ENCODE measurements at places on chromosomes 2 and 18.

DNA sequence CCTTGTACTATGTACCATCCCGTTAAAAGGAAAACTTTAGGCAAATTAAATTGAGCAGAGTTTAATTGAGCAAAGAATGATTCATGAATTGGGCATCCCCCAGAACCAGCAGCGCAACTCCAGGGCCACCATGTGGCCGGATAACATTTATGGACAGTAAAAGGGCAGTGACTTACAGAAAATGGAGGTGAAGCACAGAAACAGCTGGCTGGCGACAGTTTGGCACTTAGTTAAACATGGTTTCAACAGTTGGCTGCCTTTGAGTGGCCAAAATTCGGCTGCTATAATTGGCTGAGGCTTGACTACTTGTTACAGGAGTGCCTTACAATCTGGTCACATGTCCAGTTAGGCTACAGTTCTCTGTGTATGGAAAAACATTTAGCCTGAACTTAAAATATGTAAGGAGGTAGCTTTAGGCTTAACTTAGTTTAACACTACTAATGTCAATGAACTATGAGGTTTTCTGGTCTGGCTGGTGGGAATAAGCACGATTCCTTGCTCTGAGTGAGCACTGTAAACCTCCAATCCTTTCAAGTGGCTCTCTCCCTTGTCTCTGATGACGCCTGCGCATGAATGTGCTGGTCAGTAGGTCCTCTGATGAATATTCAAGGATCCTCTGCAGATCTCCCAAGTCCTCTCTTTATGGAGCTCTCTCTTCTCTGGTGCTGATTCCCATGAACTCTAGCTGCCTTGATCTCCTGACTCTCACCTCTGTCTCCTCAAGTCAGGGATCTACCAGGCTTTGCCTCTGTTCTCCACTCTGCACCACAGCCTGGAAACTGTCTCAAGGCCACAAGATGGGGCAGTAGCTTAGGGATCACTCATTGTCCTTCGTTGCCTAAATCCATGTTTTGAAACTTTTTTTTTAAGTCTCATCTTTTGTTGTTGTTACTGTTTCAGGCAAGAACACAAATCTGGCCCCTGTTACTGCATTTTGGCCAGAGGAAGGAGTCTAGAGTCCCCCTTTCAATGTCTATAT, 24.4 kb upstream of the RAB31 start:
- no peak for DNase-seq

DNA sequence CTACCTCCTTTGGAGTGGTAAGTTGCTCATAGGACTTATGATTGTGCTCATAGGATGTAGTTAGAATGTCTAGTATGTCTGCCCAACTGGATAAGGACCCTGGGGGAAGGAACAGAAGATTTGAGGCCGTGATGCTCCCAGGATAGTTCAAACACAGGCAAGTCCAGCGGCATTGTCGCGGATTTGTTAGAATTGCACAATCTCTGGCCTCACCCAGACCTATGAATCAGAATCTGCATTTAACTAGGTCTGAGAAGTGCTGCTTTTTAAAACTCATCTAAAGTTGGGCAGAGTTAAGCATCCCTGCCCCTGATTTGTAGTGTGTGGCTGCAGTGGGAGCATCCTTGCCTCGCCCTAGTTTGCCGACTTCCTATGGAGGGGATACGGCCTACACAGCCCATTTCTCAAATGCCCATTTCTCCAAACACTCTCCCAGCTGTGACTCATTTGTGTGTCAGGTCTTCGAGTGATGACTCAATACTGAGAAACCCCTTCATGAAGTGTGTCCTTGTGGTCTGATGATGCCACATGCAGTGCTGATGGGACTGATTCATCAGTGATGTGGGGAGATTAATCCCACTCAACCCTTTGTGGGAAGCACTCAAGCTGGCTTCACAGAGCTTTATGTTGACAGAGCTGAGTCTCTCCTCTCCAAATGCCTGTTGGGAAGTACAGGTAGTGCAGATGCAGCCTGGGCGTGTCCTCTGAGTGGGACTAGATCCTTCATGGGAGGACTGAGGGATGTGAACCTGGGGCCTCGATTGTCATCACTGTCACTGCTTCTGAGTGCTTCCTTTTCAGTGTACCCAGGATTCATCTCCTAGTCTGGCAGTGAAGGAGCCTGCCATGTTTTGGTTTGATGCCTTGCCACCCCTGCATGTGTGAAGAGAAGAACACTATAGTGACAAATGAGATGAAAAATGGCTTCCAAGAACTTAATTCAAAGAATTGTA, 18.7 kb downstream of the SMIM21 start:
- DNase-seq = no peak

- DNase-seq = no peak
Measured at GRCh38 chr2:47003641-47004427, 88.2 kb upstream of the MCFD2 start.

GRCh38 chr18:48901145-48902022, 49.4 kb downstream of the SMAD7 start:
- no peak for DNase-seq

GRCh38 chr2:36461039-36461681, 105.6 kb downstream of the CRIM1 start:
- no peak for DNase-seq

- DNase-seq = no peak
Measured at GRCh38 chr2:158809816-158810215, 14.7 kb downstream of the DAPL1 start.

- DNase-seq = no peak
Measured at GRCh38 chr2:8543383-8544170, 138.3 kb upstream of the ID2 start.

DNA sequence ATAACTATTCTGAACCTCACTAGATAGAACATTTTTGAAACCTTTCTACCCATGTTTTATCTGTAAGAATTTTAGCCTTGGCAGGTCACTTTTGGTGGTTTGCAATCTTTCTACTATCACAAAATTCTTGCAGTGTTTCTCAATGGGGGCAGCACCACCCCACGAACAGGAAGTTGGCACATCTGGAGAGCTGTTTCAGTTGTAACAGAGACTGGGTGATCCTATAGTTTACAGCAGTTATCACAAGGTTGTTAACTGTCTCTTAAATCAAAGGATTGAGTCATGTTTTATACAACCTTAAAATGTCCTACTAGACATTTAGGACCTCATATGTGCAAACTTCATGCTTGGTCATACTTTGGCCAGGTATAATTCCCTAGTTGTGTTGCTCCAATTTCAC, 829.2 kb downstream of the ERBB4 start:
- DNase-seq = no peak

- DNase-seq = no peak
Measured at GRCh38 chr2:35125871-35126270, 1229.7 kb upstream of the CRIM1 start.

DNA sequence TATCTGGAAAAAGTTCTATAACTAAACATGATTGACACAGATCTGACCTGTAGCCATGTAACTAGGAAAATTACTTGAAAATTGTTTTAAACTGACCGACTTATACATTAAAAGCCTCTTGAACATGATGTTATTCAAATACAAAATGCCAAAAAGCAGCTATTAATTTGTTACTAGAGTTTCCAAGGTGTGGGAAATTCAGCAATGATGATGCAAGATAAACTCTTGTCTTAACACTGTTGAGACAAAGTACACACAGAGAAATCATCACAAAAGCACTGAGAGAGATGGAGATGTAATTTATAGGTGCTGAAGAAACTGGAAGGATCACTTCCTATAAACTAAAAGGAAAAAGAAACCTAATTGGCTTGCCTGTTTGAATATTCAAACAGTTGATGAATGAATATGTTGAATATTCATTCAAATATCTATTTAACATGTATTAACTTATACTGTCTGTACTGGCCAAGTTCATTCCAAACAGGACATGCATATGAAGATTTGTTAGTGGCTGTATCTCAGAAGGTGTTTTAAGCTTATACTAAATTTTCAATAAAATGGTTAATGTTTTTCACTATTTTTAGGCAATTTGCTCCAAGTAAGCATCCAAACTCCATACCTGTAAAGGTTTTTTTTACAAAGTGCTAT, 34.6 kb upstream of the WDR75 start:
- DNase-seq = no peak

DNA sequence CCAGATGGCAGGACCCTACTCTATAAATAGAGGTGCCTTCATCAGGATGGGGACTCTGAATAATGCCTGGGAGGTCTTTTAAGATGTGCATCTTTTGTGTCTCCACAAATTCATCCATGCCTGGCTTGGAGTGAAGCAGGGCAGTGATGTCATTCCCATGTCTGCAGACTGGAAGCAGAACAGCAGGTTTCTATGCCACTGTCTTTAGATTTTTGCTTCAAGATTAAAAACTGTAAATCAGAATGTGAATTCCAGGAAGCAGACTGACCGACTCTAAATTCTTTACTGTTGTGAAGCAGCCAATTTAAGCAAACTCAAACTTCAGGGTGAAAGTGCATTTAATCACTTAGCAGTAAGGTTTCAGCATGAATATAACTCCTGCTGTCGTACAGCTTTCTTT, 159.3 kb downstream of the SCG2 start:
- no peak for DNase-seq

DNA sequence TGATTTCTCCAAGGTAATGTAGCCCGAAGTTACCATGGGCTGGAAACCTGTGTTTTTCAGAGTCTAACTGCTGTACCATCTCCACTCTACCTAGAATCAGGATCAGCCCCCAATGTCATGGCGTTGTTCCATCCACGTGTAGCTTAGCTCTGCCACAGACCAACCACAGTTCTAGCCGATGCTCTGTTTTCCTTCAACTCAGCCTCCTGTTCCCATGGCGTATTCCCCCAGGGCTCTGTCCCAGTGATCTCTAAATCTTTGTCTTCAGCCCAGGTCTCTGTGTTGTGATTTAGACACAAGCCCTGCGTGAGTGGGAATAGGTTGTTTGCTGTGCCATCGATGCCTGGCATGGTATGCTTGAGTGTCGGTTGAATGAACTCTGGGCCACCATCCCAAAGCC, 53.4 kb downstream of the LPIN1 start:
- DNase-seq = no peak

DNA sequence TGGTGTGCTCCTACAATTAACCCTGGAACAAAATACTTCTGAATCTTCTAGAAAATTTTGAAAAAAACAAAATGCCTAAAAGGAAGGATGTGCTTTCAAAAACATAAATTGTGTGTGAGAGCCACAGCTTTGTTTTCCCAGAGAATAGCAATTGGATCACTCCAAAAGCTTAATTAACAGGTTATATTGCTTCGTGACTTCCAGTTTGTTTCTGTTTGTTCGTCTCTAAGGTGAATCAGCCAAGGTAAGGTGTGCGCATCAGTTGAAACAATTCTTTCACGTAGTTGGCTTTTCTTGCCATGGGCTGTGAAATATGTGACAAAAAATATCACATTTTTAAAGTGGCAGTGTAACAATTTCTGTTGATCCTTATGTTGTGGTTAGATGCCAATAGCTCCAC, 90.3 kb upstream of the BARD1 start:
- no peak for DNase-seq

DNA sequence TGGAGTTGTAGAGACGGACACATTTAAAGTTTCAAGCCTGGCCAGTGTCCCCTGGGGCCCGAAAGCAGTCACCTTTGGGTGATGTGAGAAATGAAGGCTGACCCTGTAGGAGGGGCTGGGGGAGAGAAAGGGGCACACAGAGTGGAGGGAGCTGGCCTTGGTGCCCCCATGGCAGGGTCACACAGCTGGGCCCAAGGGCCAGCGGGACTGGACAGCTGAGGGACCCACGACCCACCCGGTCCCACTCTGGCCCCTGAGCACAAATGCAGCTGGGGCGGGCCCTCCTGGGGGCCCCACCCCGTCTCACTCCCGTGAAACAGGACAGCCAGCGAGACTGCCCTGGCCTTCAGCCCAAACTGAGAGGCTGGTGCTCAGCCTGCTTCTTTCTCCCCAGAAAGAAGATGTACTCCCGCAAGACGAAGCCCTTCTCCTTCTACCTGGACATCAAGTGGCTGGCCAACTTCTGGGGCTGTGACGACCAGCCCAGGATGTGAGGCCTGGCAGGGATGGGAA, 6.1 kb downstream of the AGXT start:
- no peak for DNase-seq

- DNase-seq = no peak
Measured at GRCh38 chr2:26786207-26787028, 562 bp downstream of the CENPA start.

GRCh38 chr2:229451852-229452251, 180.8 kb upstream of the PID1 start:
- no peak for DNase-seq

DNA sequence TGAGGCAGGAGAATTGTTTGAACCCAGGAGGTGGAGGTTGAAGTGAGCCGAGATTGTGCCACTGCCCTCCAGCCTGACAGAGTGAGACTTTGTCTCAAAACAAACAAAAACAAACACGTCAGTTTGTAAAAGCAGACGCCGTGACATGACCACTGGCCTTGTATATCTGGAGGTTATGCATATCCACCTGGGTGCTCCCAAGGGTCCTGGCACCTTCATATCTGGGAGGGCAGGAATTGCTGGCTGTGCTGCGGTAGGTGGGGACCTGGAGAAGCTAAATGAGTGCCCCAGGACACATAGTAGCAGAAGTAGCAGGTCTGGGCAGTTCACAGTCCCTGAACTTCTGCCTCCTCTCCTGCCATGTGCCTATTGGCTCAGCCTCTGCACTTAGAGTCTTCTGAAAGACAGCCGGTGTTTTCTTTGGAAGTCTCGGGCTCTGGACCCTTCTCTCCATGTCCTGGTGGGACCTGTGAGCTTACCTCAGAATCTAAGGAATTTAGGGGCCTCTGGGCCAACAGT, 30.9 kb upstream of the IL1R2 start:
- peak; percentile 18 for DNase-seq

GRCh38 chr2:233968556-233968955, 51.4 kb downstream of the TRPM8 start:
- DNase-seq = no peak

DNA sequence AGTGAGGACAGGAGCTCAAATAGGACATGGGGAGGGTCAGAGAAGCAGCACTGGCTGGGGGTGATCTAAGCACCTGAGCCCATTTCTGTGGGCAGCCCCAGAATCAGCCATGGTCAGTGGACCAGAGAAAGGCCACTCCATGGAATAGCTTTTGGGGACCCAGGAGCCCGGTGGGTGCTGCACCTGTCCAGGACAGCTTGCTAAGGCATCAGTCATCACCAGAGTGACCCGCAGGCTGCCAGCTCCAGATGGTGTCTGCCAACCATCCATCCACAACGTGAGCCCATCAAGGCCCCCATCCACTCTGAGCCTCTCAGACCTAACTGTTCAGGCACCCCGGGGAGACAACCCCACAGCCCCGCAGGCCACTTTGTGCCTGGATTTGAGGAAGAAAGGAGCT, 23.6 kb upstream of the COL6A3 start:
- DNase-seq = no peak

DNA sequence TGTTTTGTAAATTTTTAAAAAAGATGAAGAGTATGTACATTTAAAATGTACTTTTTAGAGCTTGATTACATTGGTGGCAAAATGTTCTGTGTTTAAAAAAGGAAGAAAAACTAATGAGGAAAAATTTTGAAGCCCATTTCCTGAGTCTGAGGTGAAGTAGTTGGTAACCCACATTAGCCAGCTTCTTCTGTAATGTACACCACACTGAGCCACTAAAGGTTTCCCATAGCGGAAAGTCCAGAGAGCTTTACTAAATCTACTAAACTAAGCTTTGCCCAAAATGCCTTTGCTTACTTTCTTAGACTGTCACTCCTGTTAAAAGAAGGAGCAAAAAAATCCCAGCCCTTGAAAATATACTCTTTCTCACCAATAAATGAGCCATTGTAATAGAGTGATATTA, 804.8 kb upstream of the ZEB2 start:
- no peak for DNase-seq
